ENCODE measurements at places on chromosomes 11 and 22. TPM values are rescaled to one million over a fixed set of nuclear protein-coding genes. Genes with fewer than 3 reads are reported as not detected.

- no peak overlapping the region for H3K27ac ChIP-seq
- DNase-seq, result no peak
- H3K4me3 ChIP-seq, result no peak overlapping the region
These were observed 77.4 kb upstream of the OR5AK2 start for GRCh38 chr11:56911312-56911711.

GRCh38 chr11:69114811-69115523, 40.8 kb upstream of the SMIM38 start:
- DNase-seq, result peak; percentile 57
- peak overlapping the region; percentile 71 for H3K27ac ChIP-seq
- no peaks in the 10 kb centered on the region for H3K27me3 ChIP-seq
- H3K4me3 ChIP-seq, result no peak overlapping the region

GRCh38 chr22:21602579-21602978, 27.2 kb downstream of the YDJC start:
- H3K36me3 ChIP-seq, result no peaks in the 10 kb centered on the region
- H3K27me3 ChIP-seq, result no peaks in the 10 kb centered on the region
- no peak for DNase-seq

GRCh38 chr22:41240377-41241132, at the start of gene CHADL:
Gene CHADL (minus strand): TSS chr22:41240931. CDS start chr22:41240881, 50 bp downstream.
- H3K4me1 ChIP-seq, result peaks cover 20% of the 10 kb centered on the region
- H3K27ac ChIP-seq, result no peak within 1 kb of the TSS
- no peaks in the 10 kb centered on the region for H3K27me3 ChIP-seq

- H3K27ac ChIP-seq, result no peak overlapping the region
- H3K36me3 ChIP-seq, result no peaks in the 10 kb centered on the region
- H3K27me3 ChIP-seq, result no peaks in the 10 kb centered on the region
- no peak overlapping the region for H3K4me3 ChIP-seq
These were observed 1599.2 kb upstream of the TENM4 start for GRCh38 chr11:81039916-81040524.

DNA sequence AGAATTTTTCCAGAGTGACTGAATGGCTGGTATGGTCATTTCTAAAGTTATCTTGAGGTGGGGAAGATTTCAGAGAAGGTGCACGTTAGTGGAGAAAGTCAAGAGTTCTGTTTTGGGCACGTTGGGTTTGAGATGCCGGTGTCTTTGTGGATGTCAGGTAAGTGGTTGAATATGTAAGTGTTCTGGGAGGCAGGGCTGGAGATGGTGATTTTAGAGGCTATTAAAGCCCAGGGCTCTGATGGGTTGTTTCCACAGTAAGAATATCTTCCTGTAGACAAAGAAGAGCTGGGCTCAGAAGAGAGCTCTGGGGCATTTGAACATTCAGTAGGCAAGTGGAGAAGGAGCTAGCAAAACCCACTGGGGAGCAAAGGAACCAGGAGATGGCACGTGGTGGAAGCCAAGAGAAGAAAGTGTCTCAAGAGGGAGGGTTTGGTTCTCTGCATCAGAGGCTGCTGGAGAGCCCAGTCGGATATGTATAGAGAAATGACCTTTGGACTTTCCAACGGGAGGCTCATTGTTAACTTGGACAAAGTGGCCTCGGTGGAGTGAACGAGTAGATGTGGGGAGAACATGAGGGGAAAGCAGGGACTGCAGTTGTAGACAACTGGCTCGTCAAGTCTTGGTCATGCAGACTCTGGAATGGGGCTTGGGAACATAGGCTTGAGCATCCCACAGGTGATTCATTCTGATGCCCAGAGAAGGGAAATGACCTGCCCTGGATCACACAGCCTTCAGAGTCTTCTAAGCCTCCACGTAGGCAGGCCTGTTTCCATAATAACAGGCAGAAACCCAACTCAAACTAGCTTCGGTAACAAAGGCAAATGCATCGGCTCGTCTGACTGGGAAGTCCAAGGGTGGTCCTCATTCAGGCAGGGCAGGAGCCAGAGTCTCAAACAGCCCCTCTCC, 98.4 kb upstream of the PARVA start:
- H3K4me1 ChIP-seq, result peaks cover 16% of the 10 kb centered on the region
- no peaks in the 10 kb centered on the region for H3K36me3 ChIP-seq
- H3K4me3 ChIP-seq, result no peak overlapping the region
- no peaks in the 10 kb centered on the region for H3K27me3 ChIP-seq
- DNase-seq, result no peak

- no peak for DNase-seq
- H3K4me1 ChIP-seq, result no peaks in the 10 kb centered on the region
- no peaks in the 10 kb centered on the region for H3K36me3 ChIP-seq
- peaks cover 4% of the 10 kb centered on the region for H3K27me3 ChIP-seq
- H3K27ac ChIP-seq, result no peak overlapping the region
These were observed 115.5 kb upstream of the ISX start for GRCh38 chr22:34950489-34950888.

- peaks cover 42% of the 10 kb centered on the region for H3K4me1 ChIP-seq
- no peak for DNase-seq
These were observed 72.9 kb downstream of the CSNK2A3 start for GRCh38 chr11:11279956-11280689.

DNA sequence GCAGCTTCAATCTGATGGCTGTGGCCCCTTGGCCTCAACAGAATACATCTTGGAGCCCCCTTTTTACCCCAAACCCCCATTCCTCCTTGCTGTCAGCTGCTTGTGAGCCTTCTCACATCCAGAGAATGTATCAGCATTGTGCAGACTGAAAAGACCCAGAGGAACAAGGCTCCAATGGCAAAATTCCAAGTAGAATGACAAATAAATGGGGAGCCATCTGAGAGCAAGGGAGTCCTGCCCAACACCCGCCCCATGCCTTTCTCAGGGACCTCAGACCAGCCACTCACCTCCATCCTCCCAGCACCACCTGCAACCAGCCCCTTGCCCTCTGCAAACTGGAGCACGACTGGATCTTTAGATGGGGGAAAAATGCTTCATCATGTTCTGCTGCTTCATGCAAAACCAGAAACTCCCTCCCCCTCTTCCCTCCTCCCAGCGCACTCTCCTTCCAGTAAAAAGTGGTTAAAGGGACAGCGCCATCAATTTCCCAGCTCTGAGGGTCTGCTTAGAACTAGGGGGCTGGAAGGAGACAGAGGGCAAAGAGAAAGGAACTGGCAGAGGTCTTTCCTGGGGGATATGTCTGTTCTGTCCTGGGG, 2.2 kb upstream of the NEFH start:
- no peak overlapping the region for H3K4me3 ChIP-seq
- peaks cover 53% of the 10 kb centered on the region for H3K27me3 ChIP-seq
- peaks cover 13% of the 10 kb centered on the region for H3K4me1 ChIP-seq
- DNase-seq, result no peak

DNA sequence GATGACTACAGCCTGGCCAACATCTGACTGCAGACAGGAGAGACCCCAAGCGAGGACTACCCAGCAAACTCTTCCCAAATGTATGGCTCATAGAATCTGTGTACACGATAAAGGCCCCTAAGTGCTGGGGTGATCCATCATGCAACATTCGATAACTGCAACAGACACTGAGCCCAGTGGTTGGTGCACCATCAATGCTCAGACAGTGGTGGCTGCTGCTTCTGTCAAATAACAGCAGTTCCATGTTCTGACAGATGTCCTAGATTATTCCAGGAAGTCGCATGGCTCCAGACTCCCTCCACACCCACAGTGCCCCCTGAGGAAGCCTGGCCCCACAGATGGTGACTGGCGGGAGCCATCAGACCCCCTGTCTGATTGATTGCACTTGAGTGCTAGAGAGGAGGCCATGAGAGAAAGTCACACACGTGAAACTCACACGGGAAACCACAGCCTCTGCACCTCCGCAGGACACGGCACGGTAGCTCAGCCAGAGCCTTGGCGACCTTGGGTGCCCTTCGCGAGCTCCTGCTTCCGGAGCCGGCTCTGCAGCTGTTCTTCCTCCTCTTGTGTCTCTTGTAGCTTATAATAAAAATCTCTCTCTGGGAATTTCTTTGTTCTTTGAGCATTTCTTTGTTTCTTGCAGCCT, 1155.9 kb downstream of the TBC1D22A start:
- H3K4me1 ChIP-seq, result no peaks in the 10 kb centered on the region
- no peak for DNase-seq
- H3K36me3 ChIP-seq, result no peaks in the 10 kb centered on the region
- H3K27me3 ChIP-seq, result no peaks in the 10 kb centered on the region

DNA sequence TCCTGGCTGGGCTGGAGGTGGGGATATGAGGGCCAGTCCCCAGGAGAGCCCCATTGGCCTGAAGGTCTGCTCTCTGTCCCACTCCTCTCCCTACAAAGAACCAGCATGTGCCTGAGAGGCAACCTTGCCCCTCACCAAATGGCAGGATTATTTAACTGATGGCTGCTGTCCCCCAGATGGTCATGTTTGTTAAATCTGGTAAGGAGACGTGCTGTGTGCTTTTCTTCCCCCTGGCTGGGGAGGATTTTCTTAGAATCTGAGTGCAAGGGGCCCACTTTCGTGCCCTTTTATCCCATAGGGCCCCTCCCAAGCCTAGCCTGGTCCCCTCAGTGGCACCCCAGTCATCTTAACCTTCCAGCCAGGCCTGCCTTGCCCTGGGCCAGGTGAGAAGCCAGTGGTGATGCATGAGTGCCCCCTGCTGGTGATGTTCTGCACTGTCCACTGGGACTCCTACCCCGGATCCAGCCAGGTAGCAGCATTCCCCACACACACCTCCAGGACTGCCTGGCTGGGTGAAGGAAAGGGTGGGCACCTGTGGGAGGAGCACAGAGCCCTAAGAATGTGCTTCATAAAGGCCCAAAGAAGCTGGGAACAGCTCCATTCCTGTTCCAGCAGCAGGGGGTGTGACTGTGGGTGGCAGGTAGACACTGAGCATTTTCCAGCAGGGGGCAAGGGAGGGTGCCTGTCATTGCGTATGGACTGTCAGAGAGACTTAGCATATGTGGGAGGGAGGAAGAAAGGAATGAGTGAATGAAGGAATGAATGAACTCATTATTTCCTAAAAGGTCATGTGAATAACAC, 28.9 kb downstream of the MFNG start:
- no peak overlapping the region for H3K4me3 ChIP-seq
- H3K27me3 ChIP-seq, result no peaks in the 10 kb centered on the region
- H3K4me1 ChIP-seq, result peaks cover 8% of the 10 kb centered on the region
- H3K27ac ChIP-seq, result no peak overlapping the region

CD59 gene
- 816 TPM for total RNA-seq
